ENCODE measurements at places on chromosomes 12 and 14.

DNA sequence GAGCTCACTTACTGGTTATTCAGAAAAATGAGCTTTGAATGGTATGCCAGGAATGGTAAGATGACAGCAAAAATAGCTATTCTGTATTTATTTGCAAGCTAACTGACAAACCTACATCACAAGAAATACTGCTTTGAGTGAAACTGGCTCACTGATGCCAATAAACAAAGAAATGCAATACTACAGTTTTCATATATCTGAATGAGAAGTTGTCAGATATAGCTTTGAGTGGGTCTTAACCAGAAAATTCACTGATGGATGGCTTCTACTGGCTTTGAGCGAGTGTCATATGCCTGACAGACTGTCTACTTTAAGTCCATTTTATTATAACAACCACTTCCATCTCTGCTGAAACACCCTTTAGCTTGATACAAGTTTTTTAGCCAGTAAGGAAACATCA is 330.1 kb downstream of the NELL2 start:
- no peak for DNase-seq

DNA sequence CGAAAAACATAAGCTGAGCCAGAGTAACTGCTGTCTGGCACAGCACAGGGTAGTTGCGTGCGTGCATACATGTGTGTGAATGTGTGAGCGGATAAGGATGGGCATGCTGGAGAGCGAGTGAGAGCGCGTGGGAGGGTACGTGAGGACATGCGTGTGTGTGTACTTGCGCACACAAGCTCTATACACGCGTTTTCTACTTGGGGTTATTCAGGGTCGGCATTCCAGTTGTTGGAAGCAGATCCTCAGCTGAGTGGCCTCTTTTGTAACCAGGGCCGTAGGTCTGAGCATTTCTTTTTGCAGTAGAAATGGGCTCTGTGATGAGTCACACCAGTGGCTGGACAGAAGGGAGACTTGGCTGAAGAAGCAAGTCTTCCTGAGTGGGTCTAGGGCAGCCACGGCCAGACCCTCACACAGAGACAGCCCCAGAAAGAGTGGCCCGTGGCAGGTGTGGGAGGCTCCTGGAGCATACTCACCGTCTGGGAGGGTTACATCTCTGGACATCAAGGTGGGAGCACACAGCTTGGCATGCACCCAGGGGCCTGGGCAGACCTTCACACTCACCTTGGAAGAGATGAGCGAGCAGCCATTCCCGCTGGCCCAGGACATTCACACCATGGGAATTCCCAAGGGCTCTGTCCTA is 78.0 kb downstream of the LRRC74A start:
- no peak for DNase-seq

DNA sequence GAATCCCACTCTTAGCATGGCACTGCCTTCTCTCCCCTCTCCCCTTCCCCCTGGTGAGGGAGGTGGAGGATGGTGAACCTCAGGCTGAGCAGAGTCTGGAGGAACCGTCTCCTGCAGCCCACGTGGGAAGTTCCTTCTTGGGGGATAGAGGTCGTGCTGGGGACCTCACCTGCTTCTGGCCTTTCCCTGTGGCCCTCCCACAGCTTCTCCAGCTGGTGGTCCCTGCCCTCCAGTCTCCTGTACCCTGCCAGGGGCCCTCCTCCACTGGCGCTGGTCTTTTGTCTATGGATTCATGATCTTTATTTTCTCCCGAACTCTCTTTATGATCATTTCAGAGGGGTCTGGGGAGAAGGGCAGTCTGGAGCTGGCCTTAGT is 9.0 kb upstream of the MTA1 start:
- no peak for DNase-seq

DNA sequence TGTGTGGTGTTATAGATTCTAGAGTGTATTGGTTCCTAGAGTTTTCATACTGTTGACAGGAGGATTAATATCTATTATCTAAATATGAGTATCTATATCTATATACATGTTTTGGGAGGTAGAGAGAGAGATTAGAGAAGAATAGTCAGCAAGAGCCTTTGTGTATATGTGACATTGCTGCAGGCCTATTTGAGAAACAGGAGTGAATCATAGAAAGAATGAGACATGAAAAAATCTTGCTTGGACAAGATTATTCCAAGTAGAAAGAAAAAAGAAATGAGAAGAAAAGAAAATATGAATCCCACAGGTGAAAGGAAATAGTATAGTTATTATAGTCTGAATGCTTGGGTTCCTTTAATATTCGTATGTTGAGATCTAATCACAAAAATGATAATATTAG is 720.4 kb downstream of the RERGL start:
- DNase-seq, result no peak

DNA sequence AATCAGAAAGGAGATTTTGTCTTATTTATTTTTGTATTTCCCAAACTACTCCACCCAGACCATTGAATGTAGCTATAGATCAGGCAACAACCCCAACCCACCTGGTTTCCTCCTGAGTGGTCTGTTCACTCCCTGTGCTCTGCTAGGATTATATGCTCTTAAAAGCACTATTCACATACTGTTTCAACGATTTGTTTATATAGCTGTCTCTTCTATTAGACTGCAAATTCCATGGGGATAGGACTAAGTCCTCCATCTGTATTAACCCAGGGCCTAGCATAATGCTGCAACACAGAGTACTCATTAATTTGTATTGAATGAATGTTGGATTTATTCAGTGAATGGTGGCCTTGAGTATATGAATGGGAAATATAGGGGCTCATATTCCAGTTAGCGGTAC is 307.6 kb downstream of the RAD51B start:
- no peak for DNase-seq

Measured in effector memory CD8-positive, alpha-beta T cell (primary cell).